ENCODE measurements at places on chromosomes 1 and 21.

DNA sequence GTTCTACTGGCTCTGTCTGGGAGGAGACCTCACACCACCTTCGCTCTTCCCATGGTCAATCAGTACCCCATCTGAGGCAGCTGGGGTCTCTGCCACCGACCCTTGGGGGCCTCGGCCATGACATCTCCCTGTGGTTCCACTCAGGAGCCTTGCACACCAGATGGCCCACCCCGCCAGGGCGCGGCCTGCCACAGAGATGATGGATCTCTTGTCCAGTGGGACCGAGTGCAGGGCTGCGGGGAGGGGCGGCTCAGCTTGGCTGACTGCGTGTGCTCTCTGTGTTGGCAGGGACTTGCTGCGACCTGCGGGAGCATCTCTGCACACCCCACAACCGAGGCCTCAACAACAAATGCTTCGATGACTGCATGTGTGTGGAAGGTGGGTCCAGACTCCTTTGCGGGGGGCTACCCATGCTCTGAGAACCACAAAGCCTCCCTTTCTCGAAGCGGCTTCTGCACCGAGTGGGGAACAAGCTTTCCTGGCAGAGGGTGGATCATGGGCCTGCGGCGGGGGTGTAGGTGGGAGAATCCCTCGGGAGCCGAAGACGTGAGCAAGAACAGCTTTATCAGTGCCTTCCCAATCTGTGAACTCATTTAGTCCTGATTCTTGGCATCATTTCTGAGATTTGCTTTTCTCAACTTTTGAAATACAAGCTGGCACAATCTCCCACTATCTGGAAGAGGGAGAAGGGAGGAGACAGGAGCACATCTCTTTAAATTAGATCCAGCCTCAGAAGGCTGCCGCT is 20.9 kb upstream of the AGTRAP start:
- no peak for DNase-seq

DNA sequence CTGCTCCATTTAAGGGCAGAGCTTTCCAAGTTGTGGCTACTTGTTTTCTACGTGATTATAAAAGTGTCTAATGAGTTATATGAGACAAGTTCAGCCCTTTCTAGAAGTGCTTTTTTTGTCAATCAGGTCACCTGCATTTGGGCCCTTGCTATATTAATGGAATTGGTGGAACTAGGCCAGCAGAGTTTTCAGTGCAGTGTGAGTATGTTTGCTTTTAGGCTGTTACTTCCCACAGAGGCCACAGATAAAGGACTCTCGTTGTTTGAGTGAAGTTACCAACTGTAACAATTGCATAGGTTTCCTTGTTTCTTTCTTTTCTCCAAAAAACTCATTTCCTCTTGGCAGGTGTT is 10.9 kb downstream of the SMAP2 start:
- no peak for DNase-seq

- DNase-seq, result no peak
These were observed 162.8 kb downstream of the NTPCR start for GRCh38 chr1:233113009-233113879.

DNA sequence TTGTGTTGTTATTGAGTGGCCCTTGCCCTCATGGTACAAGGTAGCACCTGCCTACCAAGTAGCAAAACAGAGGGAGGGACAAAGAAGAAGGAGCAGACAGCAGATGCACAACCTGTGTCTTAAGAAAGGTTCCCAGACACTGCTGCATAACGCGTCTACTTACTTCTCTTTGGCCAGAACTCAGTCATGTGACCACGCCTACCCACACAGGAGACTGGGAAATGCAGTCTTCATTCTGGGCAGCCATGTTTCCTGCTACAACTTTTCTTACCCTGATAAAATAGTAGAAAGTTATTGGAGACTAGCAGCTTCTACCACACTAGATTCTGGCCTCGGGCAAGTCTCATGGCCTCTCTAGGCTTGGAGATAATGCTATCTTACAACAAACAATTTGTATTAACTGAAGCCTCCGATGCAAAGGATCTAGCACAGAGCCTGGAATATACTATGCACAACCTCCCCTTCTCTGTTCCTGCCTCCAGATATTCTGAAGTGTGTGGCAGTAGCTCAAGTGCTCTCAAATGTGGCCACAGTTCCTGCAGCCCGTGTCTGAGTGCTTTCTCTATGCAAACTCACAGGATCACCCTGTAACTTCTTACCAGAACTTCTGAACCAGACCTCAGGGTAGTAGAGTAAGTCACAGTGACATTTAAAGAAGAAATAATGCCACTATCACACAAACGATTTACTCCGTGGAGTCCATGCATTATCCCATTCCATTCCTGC is 34.1 kb upstream of the BTG2 start:
- peak; percentile 36 for DNase-seq

- DNase-seq, result no peak
These were observed 19.4 kb upstream of the LAMTOR5 start for GRCh38 chr1:110426854-110427253.

- no peak for DNase-seq
These were observed 47.7 kb upstream of the USP24 start for GRCh38 chr1:55262822-55263221.

DNA sequence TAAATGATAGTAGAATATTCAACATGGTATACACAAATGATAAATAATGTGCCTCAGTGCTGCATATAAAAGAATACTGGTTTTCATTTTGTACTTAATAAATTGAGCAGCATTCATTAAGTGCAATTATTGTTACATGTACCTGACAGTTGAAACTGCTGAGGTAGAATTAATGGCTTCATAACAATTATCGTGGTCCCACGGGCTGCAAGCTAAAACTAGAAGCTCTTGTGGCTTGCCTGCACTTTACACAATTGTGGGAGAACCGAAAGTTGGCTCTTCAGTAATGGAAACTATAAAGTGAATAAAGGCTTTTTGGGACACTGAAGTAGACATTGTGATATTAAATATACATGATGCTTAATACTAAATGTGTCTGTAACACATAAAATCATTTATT is 23.2 kb downstream of the INSL5 start:
- DNase-seq, result no peak

Measured in activated naive CD4-positive, alpha-beta T cell (primary cell).